Lung (tissue), 17 donors: ENCODE measurements at places on chromosomes 5 and 9.

DNA sequence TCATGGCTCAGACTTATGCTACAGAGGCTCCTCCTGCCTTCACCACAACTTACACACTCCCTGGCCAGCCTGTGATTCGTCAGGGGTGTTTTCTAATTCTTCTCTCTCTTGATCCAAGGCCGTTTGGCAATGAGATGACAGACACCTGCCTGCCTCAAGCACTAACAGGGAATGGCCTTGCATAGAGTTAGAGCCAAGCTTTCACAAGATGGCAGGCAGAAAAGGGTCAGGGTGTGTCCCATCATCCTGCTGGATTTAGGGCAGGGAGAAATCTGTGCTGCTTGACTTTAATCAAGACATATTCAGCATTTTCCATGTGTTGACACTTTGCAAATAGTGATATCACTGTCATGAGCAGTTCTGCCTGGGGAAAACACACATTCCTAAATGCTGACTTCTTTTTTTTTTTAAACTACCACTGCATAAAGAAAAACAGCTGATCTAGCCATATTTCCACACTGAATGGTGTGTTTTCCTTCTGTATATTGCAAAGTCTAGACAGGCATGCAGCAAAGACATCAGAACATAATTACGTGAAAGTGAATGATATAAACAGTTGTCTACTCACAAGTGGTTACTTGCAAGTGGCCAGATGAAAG lies 95.0 kb upstream of the SLC25A48 start:
- DNase-seq, result peak; percentile 93

GRCh38 chr5:170782438-170782837 lies 1.1 kb upstream of the GABRP start:
- peak; percentile 44 for DNase-seq

DNA sequence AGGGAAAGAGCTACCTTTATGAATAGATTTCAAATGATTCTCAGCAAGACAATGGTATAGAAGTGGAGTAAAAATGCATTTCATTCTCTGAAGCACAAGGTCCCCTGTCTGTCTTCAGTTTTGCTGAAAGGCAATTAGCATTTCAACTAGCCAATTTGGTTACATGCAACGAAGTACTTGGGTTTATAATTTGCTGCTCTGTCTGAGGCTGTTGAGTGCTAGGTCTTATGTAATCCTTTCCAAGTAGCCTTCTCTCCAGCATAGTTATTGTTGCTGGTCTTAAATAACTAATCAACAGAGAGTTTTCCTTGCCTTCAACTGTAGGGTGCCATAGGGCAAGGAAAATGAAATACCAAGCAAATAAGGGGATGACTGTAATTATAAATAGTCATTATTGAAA lies 4.5 kb downstream of the ADGRV1 start:
- DNase-seq, result no peak

DNA sequence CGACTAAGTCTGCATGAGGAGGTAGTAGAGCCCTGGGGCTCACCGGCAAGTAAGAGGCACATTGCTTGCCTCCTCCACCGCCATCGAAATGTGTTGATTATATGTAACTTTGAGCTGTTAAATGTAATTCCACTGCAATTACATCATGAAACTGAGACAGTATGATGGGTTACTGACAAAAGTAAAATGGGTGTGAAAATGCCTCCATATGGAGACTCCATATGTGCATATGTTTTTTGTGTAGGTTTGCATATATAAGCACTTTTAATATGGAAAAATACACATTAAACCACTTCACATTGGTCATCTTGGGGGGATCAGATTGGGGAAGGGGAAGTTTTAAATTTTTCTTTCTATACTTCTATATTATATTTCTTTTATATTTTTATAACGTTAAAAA lies 29.8 kb downstream of the NFIL3 start:
- DNase-seq, result no peak

DNA sequence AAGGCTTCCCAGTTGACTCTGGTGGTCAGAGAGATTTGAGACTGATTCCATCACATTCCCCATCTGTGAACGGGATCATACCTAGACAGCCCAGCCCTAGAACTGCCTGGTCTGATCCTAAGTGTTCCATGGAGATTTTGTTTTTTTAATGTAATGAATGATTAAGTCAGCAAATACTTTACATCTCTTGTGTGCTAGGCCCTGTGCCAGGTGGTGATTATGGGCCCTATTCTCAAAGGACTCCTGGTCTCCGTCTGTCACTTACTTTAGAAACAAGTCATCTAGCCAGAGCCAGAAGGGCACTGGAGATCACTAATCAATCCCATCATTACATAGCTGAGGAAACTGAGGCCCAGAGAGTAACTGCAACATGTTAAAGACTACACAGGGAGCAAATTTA lies 1.1 kb upstream of the GPX3 start:
- no peak for DNase-seq

GRCh38 chr9:24245988-24246387 lies 299.7 kb downstream of the IZUMO3 start:
- no peak for DNase-seq

GRCh38 chr5:152305525-152305924 lies 99.6 kb downstream of the NMUR2 start:
- no peak for DNase-seq

GRCh38 chr5:24222876-24223275 lies 421.9 kb downstream of the CDH10 start:
- DNase-seq, result no peak

- DNase-seq, result no peak
Measured at GRCh38 chr9:80994892-80995291, 694.5 kb downstream of the TLE1 start.
